ENCODE measurements at places on chromosomes 5 and 9. TPM values are rescaled to one million over a fixed set of nuclear protein-coding genes. Genes with fewer than 3 reads are reported as not detected.

The C6 gene
- total RNA-seq = 0.45 TPM

The ASPN gene
- not detected for total RNA-seq

The MYMK gene
- not detected for total RNA-seq

- DNase-seq = no peak
Observed at GRCh38 chr5:25095261-25095660, 450.5 kb upstream of the CDH10 start.

GRCh38 chr5:159915904-159916840 is at the start of gene ADRA1B:
Gene ADRA1B, plus strand, starts transcription at chr5:159916482. Its CDS starts 424 bp downstream, at chr5:159916906.
- no peak for DNase-seq

The PPP3R2 gene
- not detected for total RNA-seq

The SETX gene
- 44.5 TPM for total RNA-seq

DNA sequence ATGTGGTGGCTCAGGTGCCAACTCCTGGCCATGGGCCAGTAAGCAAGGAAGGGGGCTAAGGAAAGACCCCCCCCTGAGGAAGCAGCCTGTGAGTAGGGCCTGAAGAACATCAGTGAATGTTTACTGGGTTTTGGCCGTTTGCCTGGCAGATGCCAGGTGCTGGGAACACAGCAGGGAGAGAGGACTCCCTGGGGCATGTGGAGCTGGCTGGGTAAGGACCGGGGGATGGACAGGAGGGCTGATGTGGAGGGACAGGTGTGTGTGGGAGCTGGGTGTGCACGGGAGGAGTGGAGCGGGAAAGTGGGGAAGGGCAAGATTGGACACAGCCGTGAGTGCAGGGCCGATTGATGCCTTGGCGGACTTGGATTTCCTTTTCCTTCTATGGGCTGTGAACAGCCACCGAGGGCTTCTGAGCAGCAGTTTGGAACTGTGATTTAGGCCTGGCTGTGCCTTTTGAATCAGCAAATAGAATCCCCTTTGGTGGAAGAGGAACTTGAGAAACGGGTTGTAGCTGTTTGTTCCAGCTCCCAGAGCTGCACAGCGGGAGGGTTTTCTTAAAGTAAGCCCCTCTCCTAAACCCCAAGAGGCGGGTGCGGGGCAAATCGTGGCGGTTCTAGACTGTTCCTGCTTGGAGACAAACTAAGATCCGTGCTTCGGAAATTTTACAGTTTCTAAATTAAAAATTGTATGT is 3.1 kb downstream of the HMCN2 start:
- DNase-seq = no peak

GRCh38 chr5:118314931-118315330 is 673.4 kb downstream of the DTWD2 start:
- DNase-seq = no peak

DNA sequence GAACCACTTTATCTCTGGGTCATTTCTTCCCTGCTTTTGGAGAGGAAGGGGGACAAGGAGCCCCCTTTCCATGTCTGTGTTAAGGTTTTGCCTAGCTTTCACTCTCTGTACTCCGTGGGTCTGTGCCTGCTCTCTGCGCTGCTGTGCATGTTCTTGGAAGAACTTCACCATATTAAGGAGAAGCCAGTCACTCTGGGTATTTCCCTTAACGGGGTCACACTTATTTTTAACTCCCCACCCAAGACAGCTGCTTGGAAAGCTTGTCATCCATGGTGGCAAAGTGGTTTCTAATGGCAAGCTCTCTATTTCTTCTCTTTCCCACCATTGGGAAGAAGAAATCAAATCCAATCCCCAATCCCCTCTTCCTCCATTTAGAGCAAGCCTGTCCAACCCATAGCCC is 44.8 kb upstream of the HMHB1 start:
- no peak for DNase-seq

DNA sequence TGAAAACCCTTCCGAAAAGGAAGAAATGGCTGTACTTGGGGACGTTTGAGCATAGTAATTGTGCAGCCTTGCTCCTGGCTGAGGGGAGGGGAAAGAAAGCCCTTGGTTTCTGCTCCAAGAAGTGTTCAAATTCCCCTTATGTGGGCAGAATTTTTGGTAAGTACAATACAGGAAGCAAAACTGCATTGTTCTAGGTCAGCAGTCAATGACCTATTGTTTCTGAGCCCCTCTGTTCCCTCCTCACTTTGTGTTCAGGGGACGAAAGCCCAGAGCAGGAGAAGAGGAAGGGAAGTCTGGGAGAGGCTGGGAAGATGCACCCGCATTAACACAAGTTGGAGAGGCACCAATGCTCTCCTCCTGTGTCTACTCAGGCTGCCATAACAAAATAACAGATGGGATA is 11.9 kb downstream of the BASP1 start:
- no peak for DNase-seq

The SNAPC4 gene
- 16.4 TPM for total RNA-seq

DNA sequence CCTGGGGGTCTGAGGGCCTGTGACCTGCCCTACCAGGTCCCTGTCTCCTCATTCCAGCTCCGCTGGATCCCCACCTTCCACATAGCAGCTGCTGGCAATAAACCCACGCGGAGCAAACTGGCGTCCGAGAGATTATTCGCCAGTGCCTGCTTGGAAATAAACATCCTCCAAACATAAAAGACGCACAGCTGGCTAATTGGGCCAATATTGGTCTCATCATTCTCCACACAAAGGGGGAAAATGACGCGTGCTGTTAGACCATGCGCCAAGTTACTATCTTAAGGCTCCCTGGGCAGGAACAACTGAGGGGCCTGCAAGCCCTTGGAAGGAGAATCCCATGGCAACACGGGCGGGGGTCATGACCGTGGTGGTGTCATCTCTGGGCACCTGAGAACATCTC is 73.3 kb upstream of the SARDH start:
- no peak for DNase-seq

- no peak for DNase-seq
Observed at GRCh38 chr5:50967009-50967562, 300.6 kb downstream of the PARP8 start.

GRCh38 chr5:94245608-94246007 is 372.8 kb downstream of the KIAA0825 start:
- no peak for DNase-seq

DNA sequence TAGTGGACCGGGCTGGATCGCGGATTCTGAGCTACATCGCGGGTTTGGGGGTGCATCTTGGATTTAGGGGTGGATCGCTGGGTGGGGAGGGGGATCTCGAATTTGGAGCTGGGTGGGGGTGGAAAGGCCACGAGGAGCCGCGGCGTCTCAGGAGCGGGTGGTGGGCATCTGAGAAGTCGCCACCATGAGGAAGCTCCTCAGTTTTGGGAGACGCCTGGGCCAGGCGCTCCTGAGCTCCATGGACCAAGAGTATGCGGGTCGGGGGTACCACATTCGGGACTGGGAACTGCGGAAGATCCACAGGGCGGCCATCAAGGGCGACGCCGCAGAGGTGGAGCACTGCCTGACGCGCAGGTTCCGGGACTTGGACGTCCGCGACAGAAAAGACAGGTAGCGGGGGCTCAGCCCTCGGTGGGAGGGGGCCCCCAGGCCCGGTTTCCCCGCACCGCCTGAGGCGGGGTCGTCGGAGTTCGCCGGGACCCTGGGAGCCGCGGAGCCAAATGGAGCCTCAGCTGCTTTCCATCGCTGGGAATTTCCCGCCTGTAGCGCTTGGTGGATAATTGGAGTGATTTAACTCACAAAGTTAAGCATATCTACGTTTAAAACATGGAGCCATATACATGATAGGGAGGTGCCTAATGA is 376 bp downstream of the ANKRD18B start:
- no peak for DNase-seq

- no peak for DNase-seq
Observed at GRCh38 chr5:147927901-147928300, 21.6 kb upstream of the C5orf46 start.

GRCh38 chr9:20382460-20383071 is 239.7 kb downstream of the MLLT3 start:
- DNase-seq = no peak

DNA sequence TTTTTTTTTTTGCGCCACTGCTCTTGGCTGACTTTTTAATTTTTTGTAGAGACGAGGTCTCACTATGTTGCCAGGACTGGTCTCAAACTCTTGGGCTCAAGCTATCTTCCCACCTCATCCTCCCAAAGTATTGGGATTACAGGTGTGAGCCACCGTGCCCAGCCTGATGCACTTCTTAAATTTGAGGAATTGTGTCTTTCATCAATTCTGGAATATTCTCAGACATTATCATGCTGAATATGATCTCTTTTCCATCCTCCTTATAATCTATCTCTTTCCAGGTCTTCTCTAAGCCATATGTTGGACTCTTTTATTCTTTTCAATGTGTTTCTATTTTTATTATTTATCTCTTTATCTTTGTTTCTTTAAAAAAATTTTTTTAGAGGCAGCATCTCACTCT is 196.2 kb upstream of the IER5L start:
- DNase-seq = no peak

The PNPLA7 gene
- 0.43 TPM for total RNA-seq

GRCh38 chr5:73447530-73448462 is 781 bp downstream of the FOXD1 start:
- no peak for DNase-seq

The TMC1 gene
- total RNA-seq = 0.23 TPM

The WNT8A gene
- total RNA-seq = not detected

DNA sequence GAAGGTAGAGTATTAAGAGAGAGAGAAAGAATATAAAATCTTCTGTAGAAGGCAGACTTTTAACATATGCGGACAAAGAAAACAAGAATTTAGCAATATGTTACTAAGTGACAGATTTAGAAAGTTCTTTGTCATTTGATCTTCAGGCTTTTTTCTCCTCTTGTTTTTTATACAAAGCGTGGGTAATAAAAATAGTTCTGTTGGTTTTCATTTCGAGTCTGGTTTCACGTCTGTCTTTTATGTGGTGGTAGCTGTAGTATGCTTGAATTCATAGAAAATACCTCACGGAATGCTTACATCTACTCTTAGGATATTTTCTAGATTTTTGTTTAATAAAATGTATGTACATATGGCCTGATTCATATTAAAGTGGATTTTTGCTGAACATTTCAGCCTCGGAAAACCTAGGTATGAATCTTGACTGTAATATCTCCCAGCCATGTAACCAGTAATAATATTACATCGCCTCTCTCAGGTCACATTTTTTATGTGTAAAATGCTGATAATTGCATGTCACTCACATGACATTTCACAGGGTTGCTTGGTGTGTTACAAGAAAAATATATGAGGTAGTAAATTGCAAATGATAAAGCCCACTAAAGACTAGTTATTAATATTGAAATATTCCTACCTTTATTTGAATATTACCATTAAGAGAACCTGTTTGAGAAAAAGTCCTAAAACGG is 72.5 kb upstream of the TAF11L2 start:
- DNase-seq = no peak

- no peak for DNase-seq
Observed at GRCh38 chr9:92590377-92590776, 54.6 kb upstream of the ECM2 start.

- no peak for DNase-seq
Observed at GRCh38 chr5:171421331-171422262, 2.1 kb downstream of the FGF18 start.

DNA sequence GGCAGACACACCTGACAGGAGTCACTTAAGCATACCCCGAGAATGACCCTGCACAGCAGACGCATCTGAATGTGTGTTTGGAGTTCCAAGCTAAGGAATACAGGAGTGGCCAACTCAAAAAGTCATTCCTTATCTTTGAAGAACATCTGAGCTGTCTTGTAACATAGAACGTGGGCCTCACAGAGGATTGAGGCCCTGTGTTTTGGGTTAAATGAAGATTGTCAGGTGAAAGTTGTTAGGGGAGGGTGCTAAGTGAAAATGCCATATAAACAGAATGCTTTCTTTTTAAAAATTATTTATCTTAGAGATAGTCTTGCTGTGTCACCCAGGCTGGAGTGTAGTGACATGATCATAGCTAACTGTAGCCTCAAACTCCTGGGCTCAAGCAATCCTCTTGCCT is 100.9 kb downstream of the PIK3R1 start:
- no peak for DNase-seq

- no peak for DNase-seq
Observed at GRCh38 chr5:78235289-78235688, 59.2 kb downstream of the AP3B1 start.

- no peak for DNase-seq
Observed at GRCh38 chr9:132647355-132647754, 22.4 kb downstream of the DDX31 start.

DNA sequence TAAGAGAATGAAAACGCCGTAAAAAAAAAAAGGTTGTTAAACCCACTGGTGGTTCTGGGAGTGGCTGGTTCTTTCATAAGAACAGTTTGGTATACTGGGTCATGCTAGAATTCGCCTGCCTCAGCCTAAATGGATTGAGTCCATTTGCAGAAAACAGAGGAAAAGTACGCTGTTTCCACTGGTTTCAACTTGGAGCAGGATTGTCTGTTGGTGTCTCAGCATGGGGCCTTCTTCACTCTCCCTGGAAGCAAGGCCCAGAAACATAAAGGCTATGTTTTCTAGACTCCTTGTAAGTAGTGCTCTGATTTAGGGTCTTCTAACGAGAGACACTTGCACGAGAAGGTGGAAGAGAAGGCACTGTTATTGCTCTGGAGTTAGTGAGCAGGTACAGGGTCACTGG is 116.9 kb upstream of the MTAP start:
- DNase-seq = no peak

The GABRA1 gene
- total RNA-seq = not detected

- no peak for DNase-seq
Observed at GRCh38 chr5:178564811-178565550, 25.2 kb downstream of the COL23A1 start.

The PTGS1 gene
- total RNA-seq = 1.2 TPM

DNA sequence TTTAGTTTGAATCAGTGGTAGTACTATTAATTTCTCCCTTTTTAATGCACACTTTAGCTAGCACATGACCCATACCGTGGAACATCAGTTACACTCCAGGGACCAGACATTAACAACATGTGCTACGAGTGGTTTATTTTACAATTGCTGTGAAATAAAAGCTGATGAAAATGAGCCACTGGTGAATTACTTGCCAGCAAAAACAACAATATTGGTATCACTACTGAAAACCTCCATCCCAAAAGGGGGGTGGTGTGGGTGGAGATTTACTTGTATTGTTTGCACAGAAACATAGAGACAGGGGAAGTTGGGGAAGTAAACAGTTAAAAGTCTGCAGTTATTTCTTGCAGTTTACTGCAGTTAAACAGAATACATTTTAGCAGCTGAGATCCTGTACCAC is 369.6 kb upstream of the GRAMD2B start:
- no peak for DNase-seq
